ENCODE measurements at places on chromosomes 2 and 18.

- peak; percentile 25 for DNase-seq
Measured at GRCh38 chr18:63119647-63120046, 199.9 kb downstream of the BCL2 start.

- no peak for DNase-seq
Measured at GRCh38 chr2:41998186-41999127, 49.4 kb upstream of the PKDCC start.

DNA sequence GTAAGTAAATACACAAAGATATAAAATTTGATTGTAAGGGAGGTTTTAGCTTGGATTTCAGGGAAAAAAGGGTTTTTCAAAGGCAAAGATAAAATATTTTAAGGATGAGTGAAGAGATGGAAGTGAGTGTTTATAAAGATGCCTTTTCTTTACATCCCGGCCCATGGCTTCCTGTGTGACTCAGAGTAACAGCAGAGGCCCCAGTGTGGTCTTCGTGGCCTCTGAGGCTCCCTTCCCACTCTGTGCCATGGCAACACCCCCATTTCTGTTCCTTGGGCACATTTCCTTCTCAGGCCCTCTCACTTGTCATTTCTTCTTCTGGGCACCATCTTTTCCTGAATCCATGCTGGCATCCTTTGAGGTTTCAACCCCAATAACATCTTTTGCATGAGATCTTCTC is 92.6 kb upstream of the TMEM18 start:
- no peak for DNase-seq

GRCh38 chr2:55461679-55462078 is 42.0 kb upstream of the CCDC88A start:
- no peak for DNase-seq

GRCh38 chr18:23936381-23936958 is 78.1 kb upstream of the TTC39C start:
- no peak for DNase-seq

- DNase-seq: no peak
Measured at GRCh38 chr2:132902626-132903025, 232.6 kb upstream of the LYPD1 start.

DNA sequence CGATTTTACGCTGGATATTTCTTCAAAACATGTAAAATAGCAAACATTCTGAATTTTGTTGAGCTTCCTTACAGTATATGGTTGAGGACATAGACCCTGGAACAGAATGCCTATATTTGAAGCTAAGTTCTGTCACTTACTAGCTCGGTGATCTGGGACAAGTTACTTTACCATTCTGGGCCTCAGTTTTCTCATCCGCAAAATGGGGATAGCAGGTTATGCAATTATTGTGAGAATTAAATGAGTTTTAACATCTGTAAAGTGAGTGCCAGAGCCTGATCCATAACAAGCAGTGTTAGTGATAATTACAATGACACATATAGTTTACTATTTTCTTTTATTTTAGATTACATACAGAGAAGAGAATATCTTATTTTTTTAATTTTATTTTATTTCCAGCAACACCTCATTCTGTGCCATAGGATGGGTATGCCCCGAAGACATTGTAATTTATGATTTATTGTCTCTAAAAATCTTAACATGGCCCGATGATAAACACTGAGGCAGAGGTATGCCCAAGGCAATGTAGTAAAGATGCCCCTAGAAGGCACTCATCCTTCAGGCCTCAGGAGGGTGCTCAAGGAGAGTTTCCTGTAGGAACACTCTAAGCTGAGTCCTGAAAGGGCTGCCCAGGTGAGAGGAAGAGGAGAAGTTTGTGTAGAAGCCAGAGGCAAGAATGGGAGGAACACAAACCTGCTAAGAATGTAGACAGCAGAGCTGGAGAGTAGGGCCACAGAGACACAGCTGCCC is 250.9 kb downstream of the BCL11A start:
- DNase-seq: no peak

- no peak for DNase-seq
Measured at GRCh38 chr2:117411983-117412382, 402.5 kb upstream of the DDX18 start.

DNA sequence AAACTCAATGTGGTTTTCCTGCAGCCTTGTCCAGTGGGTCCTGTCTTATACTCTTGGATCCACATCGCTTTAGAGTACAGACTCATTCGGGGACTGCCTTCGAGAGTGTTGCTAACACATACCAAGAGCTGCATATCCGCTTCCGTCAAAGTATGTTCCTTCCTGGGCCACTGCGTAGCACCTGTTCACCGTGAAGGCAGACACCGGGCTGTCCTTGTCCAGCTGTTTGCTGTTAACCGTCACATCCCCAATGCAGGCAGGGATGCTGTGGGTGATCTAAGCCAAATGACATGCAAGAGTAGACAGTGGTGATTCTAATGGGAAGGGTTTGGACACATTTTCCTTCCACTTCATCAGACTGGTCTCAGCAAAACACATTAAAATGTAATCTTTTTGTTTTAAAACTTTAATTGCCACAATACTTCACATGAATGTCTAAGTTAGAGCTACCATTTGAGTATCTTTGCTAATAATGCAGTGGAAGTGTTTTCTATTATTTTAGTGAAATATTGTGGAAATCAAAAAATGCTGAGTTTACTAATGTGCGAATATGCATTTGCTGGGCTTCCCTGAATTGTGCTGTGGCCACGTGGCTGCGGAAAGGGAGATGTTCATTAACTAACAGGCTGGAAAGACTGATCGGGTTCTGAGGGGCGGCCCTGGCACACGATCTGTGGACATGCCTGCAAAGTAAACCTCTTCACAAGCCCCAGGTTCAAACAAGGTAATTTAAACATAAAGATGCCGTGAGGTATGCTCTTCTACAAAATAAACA is 169.1 kb downstream of the LAMA1 start:
- DNase-seq: no peak

DNA sequence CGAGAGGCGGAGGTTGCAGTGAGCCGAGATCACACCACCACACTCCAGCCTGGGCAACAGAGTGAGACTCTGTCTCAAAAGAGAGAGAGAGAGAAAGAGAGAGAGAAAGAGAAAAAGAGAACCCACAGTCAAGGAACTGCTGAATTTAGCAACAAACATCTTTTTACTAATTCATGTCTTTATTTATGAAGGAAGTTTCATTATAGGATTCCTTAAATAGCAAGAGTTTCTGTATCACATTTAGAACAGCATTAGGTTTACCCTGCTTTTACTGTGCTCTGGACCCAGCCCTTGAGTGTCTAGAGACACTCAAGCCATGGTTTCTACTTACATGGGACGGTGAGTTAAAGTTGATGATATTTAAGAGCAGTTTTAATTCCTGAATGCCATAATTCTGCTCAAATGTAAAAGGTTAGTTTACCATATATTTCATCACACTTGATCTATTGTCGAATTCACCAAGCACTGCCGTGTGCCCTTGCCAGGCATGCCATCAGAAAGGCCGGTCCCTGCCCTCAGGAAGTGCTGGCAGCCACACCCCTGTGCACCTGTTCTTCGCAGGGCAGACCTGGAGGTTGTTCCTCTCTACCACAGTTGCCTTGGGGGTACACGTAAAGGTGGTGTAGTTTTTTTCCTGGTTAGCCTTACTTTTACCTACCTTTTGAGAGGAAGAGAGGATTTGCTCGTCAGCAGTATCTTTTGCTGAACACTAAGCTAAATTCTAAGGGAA is 153.3 kb downstream of the LDLRAD4 start:
- DNase-seq: no peak

DNA sequence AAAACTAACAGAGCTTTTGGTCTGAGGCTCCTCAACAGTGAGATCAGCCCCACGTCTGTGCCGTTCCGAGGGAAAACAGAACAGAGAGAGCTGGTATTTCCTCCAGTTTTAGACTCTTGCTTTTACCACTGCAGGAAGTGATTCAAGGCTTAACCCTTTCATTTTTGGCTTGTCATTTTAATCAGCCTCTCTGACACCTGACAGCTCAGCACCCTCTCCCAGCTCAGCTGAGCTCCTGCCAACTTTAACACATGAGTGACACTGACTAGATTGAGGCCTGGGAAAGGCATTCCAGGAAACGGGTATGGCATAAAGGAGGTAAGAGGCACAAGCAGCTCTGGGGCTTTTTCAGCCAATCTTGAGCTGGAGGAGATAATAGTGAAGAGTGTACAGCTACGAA is 239.4 kb upstream of the SKOR2 start:
- DNase-seq: no peak

DNA sequence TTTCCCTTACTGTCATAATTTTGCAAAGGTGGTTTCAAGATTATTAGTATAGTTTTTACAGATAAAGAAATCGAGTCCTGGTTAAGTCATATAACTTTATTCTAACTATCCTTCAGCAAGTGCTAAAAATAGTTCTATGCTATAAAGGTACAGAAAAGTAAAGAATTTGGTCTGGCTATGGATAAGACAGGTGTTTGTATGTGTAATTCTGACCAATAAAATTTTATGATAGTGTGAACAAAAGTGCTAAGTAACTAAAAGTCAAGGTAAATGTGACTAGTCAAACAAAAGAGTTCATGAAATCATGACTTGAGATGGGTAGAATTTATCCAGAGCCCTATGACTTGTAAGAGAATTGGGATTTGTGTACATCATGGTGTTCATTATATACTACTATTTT is 140.7 kb downstream of the COMMD1 start:
- DNase-seq: no peak

GRCh38 chr2:169664600-169664977 is 29.6 kb downstream of the CFAP210 start:
- DNase-seq: peak; percentile 6

DNA sequence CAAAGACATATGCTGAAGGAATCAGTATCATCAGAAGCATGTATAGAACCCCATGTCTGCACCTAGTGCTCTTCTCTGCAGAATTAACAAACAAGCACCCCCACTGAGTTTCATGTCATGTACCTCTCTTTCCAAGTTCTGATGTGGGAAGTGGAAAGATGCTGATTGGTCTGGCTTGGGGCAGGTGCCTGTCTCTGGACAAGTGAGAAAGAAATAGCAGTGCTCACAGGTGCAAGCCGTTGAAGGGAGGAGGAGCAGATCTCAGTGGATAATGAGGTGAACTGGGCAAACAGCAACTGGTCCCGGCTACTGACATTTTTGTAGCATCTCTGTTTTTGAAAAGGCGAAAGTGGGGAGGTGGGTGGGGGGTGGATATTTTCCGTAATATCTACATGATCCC is 17.5 kb upstream of the ACVR1 start:
- DNase-seq: no peak

DNA sequence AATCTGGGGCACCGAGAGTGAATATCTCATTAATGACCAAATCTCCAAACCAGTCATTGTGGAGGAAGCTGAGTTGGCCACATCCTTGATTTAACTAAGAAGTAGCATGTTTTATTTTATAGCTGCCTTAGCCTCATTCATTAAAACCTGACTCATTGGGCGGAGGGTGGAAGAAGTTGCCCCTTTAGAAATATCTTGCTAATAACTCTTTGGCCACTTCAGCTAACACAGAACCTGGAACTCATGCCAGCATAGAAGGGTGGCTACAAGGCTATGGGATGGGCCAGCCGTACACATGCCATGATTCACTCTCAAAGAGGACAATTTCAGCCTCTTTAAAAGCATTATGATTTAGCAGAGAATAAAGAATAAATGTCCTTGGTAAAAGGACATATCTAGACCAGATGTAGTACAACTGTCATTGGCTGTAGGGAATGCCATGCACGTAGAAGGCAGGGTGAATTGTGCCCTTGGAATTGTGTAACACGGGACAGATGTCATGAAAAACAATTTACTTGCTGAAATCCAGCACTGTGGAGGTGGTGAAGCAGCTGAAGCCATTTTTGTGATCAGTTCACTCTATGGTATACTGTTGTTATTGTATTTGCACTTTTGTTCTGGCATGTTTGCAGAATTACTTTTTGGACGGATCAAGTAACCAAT is 330.0 kb downstream of the PLCL1 start:
- DNase-seq: no peak

DNA sequence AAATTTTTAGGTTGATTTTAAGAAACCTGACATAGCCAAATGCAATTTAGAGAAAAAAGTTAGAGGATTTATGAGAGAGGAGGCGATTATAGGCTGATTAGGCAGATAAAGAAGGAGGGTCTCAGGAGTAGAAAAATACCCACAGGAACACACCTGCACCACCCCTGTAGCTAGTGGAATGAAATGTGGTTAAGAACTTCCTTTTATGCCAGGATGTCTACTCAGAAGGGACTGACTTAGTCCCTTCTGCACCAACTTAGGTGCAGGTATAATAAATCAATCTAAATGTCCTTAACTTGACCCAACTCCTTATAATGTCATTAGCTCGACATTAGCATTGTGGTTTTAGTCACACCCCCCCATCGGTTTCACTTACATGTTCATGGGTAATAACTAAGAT is 1274.5 kb upstream of the TMEFF2 start:
- no peak for DNase-seq

DNA sequence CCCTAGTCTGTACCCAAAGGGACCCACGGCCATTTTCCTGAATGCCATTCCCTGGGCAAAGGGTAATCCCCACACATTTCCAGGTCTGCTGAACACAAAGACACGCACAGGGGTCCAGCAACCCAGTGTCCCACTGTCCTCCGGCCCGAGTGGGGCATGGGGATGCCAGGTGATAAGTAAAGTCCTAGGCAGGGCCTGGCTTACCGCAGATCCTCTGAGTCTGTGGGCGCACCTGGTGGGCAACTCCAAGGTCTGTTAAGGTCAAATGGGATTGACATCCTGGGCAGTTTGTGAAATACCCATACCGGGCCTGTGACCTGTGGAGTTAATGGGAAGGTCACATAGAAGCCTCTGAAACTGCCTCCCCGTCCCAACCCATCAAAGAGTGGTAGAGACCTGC is 116.1 kb downstream of the EIPR1 start:
- DNase-seq: no peak

GRCh38 chr2:53863538-53864227 is 3.9 kb upstream of the GPR75 start:
- no peak for DNase-seq

- DNase-seq: peak; percentile 88
Measured at GRCh38 chr18:54775686-54776085, 52.6 kb upstream of the RAB27B start.

DNA sequence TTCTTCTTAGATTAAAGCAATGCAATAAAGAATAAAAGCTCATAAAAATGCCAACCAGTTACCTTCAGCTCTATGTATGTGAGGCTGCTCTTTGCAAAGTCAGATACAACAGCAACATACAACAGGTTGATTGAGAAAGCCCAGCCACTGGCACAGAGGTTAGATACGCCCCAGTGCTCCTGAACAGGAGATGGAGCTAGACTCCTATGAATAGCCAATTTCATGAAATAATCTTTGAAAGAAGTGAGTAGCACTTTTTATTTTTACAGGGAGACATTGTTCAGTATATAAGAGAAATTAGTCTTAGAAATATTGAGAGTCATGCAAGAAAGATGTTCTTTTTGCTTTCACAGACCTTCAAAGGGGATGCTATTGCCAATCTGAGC is 362.4 kb upstream of the MEX3C start:
- no peak for DNase-seq

DNA sequence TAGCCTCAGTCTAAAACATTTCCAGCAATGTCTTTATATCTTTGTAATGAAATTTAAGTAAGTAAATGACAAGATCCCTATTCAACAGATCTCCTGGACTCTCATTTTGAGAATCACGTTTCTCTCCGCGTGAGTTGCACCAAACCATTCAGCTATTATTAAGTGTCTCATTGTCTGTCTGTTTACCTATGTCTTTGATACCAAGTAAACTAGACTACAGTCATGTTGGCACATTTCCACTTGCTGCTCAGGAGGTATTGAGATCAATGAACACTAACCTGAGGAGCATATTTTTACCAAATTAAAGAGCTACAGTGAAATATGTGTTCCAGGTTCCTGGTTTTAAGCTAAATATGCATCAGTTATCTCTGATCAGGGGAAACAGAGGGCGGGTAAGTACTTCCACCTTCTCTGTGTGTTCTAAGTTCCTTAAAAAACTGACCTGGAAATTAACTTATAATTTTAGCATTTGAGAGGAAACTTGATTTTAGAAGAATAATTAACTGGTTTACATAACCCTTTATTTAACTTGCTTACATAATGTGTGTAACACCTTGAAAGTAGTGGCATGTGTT is 125.8 kb downstream of the OSBPL6 start:
- no peak for DNase-seq

Measured in choroid plexus epithelial cell (primary cell).